ENCODE measurements at places on chromosomes 1 and 21.

GRCh38 chr1:171433451-171433850, 51.9 kb upstream of the PRRC2C start:
- DNase-seq: no peak

DNA sequence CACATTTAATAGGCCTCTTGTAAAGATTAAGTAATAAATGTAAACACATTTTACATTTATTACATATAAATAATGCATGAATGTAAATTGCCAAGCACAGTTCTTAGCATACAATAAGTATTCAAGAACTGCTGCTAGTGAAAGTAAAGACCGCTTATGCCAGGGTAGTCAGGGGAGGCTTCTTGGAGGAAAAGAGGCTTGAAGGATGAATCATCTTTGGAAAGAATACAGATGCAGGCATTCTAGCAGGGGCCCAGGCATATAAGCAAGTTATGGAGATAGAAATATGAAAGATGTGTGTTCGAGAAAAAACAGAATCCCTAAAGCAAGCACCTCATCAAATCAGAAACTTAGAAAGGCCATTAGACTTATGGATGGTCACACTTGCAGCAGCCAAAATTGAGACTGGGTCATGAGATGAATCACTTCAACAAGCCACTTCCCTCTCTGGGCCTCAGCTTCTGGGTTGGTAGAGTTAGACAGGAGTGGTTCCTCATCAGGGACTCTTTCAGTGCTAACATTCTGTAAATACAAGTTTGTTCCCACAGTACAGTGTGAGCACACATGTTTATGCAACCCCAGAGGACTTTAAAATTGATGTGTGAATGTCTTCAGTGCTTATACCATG, 79.8 kb upstream of the ROR1 start:
- DNase-seq: no peak

GRCh38 chr1:101728029-101728428, 268.7 kb downstream of the OLFM3 start:
- no peak for DNase-seq

DNA sequence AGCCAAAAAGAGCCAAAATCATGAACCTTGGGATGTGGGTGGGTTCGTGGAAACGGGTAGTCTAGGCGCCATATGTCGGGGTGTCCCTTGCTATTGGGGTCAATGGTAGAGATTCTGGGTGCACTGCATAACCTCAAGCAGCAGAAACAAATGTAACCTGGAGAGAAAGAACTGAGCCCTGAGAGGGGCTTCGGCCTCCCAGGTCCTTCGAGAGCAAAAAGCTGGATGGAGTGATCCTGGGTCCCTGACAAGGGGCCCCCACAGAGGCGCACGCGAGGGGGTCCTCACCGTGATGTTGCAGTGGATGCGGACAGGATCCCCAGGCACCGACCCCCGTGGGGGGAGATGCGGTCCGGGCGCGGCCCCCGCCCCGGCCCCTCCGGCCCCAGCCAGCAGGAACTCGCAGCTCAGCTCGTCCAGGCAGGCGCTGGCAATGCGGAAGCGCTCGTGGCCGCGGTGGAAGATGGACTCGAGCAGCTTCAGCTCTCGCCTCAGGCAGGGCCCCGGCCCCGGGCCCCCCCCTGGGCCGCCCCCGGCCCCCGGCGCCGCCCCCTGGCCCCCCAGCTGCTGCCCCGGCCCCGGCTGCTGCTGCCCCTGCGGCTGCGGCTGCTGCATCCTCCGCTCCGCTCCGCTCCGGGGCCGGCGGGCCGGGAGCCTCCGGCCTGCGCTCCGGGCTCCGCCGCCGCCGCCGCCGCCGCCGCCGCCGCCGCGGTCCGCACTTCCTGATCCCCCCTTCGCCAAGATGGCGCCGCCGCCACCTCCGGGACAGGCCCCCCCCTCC, at the start of gene UBE2Q1:
Gene UBE2Q1 (minus strand): TSS at position 724 of the 781 bp plus-strand sequence. CDS start 109 bp downstream, at position 615.
- peak; percentile 32 for DNase-seq

GRCh38 chr1:207205614-207206061, 101.6 kb downstream of the C4BPA start:
- no peak for DNase-seq

Data from CD4-positive, alpha-beta T cell treated with Interleukin-10 for 1 hour (primary cell).